Common myeloid progenitor, CD34-positive (primary cell): ENCODE measurements at places on chromosomes 2 and 18.

GRCh38 chr2:101410114-101410513 is 22.8 kb upstream of the CREG2 start:
- no peak for DNase-seq

DNA sequence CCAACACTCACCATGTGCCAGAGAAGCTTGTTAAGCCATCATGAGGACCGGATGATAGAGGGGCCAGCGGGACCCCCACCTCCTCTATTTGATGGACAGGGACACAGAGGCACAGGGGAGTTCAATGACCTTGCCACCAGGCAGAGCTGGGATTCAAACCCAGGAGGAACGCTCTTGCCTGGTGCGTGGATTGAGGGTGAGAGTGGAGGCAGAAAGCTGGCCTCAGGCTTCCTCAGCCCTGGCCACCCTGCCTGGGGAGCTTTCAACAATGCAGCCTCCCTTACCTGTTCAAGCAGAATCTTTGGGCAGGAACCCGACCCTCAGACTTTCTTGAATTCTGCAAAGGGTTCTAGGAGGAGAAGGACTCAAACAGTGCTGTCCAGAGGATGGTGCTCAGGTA is 39.9 kb upstream of the MAL start:
- no peak for DNase-seq

- no peak for DNase-seq
Measured at GRCh38 chr2:236045251-236046235, 122.6 kb downstream of the GBX2 start.

DNA sequence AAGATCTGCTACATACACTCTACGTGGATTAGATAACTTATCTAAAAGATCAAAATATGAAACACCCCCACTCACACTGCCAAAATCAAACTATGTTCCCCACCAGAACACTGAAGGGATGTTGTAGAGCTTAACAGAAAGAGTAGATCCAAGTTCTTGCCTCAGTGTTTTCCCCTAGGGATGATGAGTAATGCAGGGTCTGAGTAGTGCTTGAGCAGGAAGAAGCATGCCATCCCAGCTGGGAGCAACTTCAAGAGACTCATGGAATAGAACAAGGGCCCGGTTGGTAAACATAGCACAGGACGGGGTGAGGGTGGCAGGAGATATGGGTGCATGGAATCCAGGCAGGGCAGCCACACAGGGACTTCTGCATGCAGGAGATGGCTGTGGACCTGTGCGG is 74.3 kb downstream of the SNTG2 start:
- DNase-seq, result no peak

GRCh38 chr2:134124047-134124753 is 129.7 kb upstream of the MGAT5 start:
- DNase-seq, result no peak

GRCh38 chr2:153386481-153386897 is 92.1 kb downstream of the RPRM start:
- no peak for DNase-seq
